Stimulated activated CD4-positive, alpha-beta T cell treated with anti-CD3 and anti-CD28 coated beads, Interleukin-2, amount 100 ng/mL, for 48 hours (primary cell): ENCODE measurements at places on chromosomes 3 and 15.

- DNase-seq = no peak
Observed at GRCh38 chr3:141366285-141367037, 1.8 kb upstream of the ZBTB38 start.

DNA sequence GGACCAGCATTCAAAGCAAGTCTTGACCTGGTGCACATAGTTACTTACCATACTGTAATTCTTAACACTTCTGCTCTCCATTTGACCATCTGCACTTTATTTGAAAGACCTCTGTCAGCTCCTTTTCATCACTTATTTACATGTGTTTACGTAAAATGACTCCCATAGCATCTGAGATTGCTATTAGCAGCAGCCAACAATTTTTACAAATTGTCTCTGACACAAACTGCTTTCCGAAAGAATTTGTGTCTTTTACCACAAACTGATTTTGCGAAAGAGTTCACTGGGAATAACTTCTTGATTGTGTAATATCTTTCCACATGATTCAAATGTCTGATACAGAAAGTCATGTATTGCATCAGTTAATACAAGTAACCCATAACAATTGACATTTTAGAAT is 144.1 kb upstream of the PEX5L start:
- DNase-seq = no peak

GRCh38 chr3:197847866-197848401 is 56.9 kb downstream of the LRCH3 start:
- DNase-seq = no peak

DNA sequence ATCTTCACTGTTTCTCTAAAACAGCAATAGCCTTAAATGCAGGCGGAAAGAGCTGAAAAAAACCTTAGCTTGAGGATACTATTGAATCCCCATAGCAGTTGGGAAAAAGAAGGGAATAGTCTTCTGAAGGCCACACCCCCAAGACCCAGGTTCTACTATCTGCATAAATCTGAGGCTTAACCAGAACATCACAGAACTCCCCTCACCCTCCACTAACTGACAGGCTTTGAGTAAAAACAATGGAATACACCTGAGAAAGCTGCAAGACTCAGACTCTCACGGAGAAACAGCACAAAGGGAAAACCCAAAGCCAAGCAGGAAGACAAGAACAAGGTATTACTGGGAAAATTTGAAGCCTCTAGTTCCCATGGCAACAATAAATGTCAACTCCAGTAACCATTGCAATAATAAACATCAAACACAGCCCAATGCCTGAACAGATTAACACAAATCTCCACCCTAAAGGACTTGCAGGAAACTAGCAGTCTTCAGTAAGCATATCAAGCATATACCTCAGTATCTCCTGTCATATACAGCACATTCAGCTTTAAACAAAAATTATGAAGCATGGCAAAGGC is 56.4 kb downstream of the TMCC1 start:
- no peak for DNase-seq

DNA sequence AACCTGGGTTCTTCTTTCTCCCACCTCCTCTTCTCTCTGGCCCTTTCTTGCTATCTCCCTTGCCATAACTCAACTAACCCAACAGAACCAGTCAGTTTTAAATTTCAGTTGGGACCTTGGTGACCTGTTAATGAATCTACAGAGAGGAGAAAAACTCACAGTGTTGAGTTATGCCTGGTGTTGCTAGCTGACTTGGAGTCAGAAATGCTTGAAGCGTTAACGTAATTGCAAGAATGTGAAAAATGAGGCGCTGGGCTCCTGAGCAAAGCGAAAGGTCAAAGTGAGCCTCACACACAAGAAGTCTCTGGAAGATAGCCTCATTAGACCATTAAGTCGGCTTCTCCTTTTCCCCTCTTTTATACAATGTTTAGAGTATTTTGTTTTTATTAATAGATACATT is 18.4 kb downstream of the MEIS2 start:
- no peak for DNase-seq

- DNase-seq = no peak
Observed at GRCh38 chr3:87246662-87247429, 19.7 kb downstream of the CHMP2B start.

GRCh38 chr3:195255176-195255500 is 15.8 kb downstream of the XXYLT1 start:
- DNase-seq = no peak

- DNase-seq = no peak
Observed at GRCh38 chr3:62049033-62049432, 324.3 kb downstream of the FEZF2 start.

DNA sequence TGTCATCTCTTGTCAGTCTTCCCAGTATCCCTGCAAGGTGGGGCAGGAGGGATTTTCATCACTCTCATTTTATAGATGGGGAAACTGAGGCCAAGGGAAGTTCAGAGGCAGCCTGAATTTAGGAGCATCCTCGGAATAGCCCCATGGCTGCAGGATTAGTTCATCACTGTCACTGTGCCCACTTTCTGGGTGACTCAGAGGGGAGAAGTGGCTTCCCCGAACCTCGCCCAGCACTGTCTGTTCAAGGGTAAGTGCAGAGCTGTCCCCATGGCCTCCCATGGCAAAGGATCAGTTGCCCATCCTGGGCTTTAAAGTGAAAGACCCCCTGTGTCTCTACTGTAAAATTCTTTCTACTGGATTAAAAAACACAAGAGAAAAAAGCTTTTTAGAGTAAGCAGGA is 60.0 kb upstream of the SEC13 start:
- no peak for DNase-seq

DNA sequence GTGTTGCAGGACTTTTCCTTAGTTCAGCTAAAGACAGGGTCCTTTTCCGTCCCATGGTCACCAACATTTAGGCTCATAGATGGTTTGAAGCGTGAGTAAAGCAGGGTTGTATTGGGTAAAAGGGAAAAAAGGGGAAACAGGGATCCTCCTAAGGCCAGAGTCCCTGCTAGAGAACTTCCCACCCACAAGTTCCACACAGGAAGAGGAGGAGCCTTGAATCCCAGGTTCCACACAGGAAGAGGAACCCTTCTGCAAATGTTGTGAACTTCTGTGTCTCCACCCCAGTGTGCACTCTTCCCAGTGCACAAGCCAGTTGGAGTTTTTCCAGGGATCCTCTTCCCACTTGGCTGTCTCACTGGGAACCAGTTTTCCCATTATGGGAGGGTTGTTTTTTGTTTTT is 27.6 kb upstream of the ATP8B4 start:
- DNase-seq = no peak

DNA sequence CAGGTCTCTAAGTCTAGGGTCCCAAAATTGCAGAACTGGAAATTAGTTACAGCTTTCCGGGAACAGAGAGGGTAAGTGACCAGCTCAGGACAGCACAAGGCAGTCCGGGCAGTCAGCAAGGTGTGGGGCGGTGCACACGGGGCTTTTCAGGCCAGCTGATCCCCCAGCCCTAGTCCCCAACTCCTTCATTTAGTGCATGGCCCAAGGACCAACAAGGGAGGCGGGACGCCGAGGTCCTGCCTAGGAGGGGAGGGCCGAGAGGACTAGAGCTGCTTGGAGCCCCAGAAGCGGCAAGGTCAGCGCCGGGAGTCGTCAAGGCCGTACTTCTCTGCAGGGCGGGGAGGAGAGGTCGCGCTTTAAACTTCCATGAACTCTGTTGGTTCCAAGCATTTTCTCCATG is 2.0 kb upstream of the PDE8A start:
- no peak for DNase-seq

DNA sequence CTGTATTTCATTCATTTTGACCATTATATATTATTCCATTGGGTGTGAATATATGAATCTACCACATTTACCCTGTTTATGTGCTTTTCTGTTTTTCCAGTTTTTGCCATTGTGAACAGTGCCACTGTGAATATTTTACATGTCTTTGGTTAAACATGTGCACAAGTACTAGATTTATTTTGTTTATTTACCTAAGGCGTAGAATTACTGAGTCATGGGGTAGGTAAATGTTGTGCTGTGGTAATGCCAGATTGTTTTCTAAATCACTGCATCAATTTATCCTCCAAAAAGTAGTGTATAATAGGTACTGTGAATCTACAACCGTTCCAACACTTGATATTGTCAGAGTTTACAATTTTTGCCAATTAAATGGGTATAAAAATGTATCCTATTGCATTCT is 362.1 kb upstream of the AGTR1 start:
- no peak for DNase-seq

DNA sequence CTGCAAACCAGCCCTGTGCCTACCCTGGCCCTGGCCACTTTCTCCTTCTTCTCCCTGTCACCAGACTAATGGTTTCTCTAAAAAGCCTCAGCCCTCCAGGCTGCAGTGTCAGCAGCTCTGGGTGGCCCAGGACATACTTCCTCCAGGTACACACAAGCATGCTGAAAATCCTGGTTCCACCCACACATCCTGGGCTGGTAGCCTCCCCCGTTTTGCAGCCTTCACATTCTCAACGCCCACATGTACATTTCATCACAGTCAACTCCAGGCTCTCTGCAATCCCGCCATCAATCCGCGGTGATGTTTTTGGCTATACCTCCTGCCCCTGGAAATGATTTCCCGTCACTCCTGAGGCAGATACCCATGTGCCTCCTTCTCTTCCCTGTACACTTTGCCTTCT is 59.4 kb downstream of the MAGEF1 start:
- no peak for DNase-seq

GRCh38 chr15:92879949-92880725 is 20.0 kb upstream of the CHD2 start:
- DNase-seq = no peak

- DNase-seq = no peak
Observed at GRCh38 chr15:58139276-58139988, 1.3 kb downstream of the AQP9 start.

GRCh38 chr3:134880431-134880830 is 85.4 kb downstream of the EPHB1 start:
- DNase-seq = no peak

GRCh38 chr3:133445108-133445507 is 45.3 kb downstream of the BFSP2 start:
- no peak for DNase-seq

GRCh38 chr3:66320390-66320789 is 99.6 kb downstream of the SLC25A26 start:
- DNase-seq = no peak

DNA sequence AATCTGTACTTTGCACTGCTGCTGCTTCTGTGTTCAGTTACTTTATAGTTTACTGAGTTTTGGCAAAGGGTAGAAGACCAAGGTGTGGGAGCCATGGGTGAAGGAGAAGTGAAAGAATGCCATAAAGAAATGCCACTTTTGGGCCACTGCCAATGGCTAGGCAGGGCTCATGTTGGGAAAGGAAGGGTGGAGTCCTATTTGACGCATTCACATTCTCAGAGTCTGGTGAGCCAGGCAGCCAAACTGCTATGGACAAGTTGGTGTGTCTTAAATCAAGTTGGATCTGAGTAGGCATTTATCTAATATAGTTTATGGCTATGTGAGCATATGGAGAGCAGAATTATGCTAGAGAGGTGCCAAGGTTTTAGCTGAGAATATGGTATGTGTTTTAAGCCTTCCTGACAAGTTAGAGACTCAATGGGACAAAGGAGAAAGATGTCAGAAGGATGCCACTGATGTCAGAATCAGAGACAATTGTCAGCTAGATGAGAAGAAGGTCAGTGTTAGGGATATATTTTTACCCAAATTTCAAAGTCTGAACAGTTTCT is 296.1 kb downstream of the AGBL1 start:
- no peak for DNase-seq

- DNase-seq = no peak
Observed at GRCh38 chr15:40929660-40930429, 705 bp downstream of the DLL4 start.

DNA sequence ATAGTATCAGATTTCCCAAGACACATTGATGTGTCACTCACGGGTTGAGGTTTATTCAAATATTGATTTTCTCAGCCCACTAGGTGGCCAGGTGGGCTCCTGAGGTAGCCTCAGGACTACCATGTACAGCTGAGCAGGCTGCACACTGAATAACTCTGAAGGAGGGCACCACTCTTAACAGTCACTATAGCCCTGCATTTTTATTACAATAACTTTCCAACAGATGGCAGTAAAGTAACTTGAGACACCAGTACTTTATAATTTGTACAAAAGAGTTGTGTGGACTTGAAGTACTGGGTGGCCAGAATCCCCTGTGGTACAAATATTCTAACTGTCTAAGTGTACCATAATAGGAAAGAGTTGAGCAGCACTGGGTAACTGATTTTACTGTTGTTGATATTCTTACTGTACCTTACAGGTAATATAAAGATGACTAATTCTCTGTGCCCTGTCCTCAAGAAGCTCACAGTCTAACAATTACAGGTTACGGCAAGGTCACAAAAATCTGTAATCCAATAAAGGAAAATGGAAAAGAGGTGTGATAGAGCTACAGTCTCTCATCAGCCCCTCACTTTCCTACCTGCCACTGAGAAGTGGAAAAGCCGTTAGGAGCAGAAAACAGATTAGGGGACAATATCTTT is 76.0 kb downstream of the ETFA start:
- DNase-seq = no peak

- DNase-seq = no peak
Observed at GRCh38 chr3:108524537-108524936, 14.1 kb upstream of the MYH15 start.

GRCh38 chr15:63294359-63294758 is 17.0 kb downstream of the APH1B start:
- no peak for DNase-seq

DNA sequence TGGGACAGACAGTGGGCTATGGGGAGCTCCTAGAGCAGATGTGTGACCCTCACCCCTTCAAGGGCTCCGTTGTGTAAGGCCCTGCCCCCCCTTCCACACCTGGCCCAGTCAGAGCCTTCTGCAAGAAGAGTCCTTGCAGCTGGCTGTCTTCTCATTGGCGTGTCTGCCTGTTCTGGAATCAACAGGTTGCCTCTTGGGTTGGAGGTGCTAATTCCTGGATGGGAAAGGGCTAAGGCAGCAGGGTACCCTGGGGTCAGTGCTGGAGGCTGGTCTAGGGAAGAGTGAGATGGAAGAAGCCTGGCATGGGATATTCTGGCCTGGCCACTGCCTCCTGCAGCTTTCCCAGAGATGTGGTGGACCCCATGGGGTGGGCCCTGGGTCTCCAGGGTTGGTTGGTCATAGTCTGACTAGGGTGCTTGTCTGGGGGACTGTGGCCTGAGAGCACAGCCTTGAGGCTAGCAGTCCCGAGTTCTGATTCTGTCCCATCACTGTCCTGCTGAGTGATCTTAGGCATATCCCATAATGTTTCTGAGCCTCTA is 5.1 kb downstream of the TEX264 start:
- no peak for DNase-seq

DNA sequence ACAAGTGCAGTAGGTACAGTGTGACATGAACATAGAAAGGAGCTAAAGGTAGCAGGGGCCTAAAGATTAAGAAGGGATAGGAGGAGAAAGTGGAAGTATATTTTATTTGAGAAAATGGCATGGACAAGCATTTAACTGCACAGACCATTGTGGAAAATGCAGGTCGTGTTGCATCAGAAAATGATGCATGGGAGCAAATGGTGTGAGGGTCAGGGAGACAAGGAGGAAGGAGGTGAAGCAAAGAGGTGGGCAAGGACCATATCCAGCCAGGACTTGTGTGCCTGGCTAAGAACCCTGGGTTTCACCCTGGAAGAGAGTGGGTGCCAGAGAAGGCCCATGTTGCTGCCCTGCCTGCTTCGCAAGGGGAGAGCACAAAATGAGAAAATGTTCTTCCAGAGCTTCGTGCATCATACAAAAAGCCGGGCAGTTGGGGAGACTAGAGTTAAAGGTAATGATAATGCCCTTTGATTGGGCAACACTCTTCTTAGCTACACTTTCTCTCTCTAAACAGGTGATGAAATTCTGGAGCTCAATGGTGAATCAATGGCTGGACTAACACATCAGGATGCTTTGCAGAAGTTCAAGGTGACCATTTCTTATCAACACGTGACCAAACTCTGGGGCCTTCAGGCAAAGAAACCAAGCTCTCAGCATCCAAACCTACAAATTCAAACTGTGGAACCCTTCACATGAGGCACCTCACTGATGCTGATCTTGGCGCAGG is 45.5 kb downstream of the STARD5 start:
- no peak for DNase-seq

- DNase-seq = no peak
Observed at GRCh38 chr3:132509506-132509905, 87.6 kb upstream of the ACKR4 start.
